ENCODE measurements at places on chromosomes 7 and 10.
A peak's percentile ranks its signal among the peaks of the same experiment; 100 is the strongest.

- DNase-seq = no peak
These were observed 17.7 kb downstream of the CUX1 start for GRCh38 chr7:101835136-101835535.

- no peak for DNase-seq
These were observed 313.1 kb downstream of the AUTS2 start for GRCh38 chr7:69911337-69911736.

DNA sequence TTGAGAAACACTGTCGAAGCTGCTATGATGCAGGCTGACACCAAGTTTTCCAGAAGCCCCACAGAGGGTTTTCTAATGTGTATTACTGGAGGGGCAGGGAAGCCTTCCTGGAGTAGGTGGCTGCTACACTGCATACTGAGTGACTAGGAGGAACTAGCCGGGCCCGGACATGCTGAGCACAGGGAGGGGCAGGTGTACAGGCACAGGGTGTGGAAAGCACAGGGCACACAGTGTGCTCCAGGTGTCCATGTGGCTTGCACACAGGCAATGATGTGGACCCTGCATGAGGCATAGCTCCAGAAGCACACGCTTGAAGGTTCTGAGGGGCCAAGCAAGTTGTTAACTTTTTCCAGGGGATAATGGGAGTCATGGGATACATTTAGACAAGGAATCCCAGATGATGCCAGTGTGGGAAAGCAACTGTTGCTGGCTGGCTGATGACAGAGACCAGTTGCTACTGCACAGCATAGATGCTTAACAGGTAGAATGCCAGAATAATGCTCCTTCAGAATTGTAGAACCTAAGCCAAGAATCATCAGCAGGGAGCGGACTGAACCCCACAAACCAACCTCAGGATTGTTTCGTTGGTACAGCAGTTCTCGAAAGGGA is 14.6 kb downstream of the DHX32 start:
- no peak for DNase-seq

- DNase-seq = no peak
These were observed 165.4 kb downstream of the KIAA1217 start for GRCh38 chr10:24374134-24374915.

DNA sequence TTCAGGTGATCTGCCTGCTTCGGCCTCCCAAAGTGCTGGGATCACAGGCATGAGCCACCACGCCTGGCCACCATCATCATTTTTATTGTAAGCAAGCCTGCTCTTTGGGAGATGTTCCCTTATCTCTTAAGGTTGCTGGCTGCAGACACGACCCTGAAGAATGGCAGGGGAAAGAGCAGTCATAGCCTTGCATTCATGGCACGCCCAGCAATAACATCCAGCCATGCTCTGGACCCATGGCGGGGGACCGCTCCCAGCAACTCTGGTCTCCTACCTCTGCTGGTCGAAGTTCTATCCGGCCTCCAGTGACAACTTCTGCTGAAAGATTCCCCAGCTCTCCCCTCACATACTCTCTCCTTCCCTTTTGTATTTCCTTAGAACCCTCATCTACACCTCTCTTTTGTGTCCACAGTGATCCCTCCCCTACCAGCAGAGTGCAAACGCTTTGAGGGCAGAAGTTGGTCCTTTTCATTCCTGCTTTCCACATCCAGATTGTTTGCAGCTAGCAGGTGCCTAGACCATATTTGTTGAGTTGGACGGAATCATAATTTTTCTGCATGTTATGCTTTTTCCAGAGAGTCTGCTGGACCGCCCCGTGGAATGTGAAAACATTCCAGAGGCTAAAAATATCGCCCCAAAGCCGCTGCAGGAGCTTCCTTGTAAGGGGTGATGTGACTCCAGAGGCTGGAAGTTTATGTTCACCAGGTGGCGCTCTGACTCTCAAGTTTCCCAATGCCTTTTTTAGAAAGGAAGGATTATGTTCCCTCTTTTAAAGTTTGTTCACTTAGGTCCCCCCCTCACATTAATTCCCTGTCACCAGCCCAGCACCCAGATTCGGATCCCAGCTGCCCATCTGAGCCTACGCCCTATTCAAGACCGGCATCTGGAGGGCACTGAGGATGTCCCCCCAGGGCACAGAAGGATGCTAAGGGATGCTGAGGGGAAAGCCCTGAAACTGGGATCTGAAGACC is 4.3 kb upstream of the MARVELD1 start:
- DNase-seq = peak; percentile 2

GRCh38 chr10:43235070-43235900 is 31.6 kb downstream of the RASGEF1A start:
- no peak for DNase-seq

DNA sequence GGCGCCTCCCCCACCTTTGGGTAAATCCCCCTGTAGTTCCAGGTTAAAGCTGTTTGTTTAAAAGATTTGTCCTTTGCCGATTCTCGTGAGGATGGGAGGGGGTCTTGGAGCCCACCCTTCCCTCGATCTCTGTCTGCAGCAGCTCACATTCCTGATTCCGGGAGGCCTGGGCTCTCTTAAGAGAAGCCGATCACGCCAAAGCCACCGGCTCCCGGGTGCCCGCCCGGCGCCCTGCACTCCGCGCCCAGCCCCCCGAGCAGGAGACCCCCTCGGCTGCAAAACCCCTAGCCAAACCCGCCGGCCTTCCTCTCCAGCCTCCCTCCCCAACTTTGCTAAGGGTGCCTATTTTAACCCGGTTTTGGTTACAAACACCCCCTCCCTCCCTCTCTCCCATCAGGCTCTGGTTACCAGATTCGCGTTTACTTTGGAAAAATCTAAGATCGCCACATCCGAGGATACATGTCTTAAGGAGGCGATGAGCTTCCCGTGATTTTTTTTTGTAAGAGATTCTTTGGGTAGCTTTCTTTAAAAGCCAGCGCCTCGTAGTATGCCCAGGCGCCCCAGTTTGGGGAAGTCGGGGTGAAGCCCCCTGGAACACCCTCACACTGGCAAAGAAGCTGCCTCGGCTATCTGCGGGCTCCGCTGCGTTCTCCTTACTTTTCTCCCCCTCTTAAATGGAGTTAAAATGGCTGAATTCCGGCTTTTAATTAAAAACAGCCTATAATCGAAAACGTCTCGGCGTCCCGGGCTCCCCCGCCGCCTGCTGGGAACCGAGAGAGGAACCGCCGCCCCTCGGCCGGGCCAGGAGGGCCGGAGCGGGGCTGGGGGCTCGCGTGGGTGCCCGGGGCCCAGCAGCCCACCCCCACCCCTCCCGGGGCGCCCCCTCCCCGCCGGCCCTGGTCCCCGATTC is 983 bp downstream of the TNRC18 start:
- no peak for DNase-seq

GRCh38 chr7:133763076-133763640 is 364.0 kb upstream of the LRGUK start:
- no peak for DNase-seq

DNA sequence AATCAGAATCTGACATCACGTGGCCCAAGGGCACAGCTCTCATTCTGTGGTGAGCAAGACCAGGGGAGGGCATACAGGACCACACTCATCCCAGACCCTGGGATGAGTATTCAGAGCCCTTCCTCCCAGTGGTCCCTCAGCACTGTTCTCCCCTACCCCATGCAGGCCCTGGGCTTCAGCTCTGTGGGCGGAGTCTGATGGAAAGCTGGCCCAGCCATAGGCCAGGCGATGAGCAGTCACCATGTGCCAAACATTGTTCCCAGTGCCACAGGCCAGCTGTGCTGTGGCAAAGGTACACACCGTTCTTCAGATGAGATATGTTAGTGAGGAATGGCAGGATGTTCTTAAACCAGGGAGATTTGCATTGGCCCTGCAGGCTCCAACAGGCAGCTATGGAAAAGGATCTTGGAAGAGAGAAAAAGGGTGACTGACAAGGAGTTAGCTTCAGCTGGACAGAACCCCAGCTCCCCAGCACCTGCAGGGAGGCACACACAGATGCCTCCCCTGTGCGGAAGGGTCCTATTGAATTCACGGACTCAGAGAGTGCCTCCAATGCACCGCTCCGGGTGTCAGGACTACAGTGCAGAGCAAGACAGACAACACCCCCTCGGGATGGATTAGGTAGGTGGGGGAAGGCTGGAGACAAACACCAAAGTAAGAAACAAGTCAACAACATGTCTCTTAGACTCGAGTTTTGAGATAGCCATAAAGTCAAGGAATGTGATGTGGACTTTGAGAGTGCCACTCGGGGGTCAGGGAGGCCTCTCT is 596.0 kb upstream of the MGMT start:
- no peak for DNase-seq

GRCh38 chr10:118585794-118586193 is 9.7 kb downstream of the PRLHR start:
- no peak for DNase-seq

- DNase-seq = no peak
These were observed 15.6 kb downstream of the MDFIC start for GRCh38 chr7:114937446-114937845.

GRCh38 chr10:118595598-118596425 is at the start of gene PRLHR:
PRLHR (minus strand) TSS chr10:118595648; CDS start chr10:118595244, 404 bp downstream.
- peak; percentile 41 for DNase-seq

- DNase-seq = no peak
These were observed 408.9 kb upstream of the SEMA3D start for GRCh38 chr7:85595750-85596178.
